NCI-H460 (cell line): ENCODE measurements at places on chromosomes 12 and 14.

- DNase-seq = no peak
Measured at GRCh38 chr12:85260447-85260846, 19.6 kb upstream of the ALX1 start.

GRCh38 chr12:108332791-108333382 lies 6.2 kb downstream of the CMKLR1 start:
- DNase-seq = no peak

GRCh38 chr12:71749666-71750065 lies 5.0 kb upstream of the RAB21 start:
- DNase-seq = no peak

GRCh38 chr14:102565331-102565887 lies 27.0 kb upstream of the RCOR1 start:
- no peak for DNase-seq

- no peak for DNase-seq
Measured at GRCh38 chr12:43151441-43151981, 400.5 kb downstream of the ADAMTS20 start.

DNA sequence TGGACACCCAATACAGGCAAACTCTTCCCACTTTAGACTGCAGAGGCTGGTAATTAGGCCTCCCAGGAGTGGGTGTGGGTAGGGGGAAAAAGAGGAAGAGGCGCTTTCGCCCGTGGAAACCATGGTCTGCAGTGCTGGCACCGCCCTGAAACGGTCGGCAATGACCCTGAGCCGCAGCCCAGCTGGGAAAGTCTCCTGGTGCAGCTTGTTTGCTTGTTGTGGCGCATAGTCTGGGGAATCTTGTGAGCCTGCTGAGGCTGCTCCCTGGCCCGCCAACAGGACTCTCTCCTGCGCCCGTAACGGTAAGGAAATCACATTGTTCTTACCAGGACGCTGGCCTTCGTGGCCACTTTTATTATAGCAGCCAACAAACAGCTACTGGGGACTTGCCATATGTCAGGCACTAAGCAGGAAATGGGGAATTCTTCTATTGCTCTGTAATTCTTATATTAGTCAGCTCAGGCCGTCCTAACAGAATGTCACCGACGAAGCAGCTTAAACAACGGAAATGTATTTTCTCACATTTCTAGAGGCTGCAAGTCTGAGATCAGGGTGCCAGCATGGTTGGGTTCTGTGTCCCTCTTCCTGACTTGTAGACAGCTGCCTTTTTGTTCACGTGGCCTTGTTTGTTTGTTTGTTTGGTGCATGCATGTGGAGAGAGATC lies 52.5 kb upstream of the RIN3 start:
- no peak for DNase-seq
